NCI-H1436 treated with DMSO at 0.1 percent for 48 hours (cell line): ENCODE measurements at places on chromosomes 5 and 9.

DNA sequence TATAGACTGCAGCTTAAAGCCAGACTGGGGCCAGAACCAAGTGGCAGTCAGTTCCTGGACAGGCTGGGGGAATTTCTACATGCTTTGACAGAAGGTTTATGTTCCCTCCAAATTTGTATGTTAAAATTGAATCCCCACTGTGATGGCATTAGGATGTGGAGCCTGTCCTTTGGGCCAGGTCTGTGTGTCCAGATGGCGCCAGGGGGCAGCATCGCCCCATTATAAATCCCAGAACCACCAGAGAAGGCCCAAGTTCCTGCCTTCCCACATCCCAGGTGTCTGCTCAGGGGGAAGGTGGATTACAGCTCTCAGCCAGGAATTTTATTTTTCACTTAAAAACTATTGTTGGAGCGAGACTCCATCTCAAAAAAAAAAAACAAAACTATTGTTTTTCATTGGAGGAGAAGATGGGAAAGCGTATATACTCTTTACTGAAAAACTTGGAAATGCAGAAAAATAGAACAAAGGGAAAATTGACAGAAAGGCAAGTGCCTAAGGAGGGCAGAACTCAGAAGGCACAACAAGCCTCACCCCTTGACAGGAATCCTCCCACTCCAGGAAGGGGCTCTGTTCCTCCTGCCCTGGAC is 5.0 kb downstream of the IL3 start:
- DNase-seq: no peak

GRCh38 chr5:45521067-45521466 is 175.1 kb downstream of the HCN1 start:
- no peak for DNase-seq

DNA sequence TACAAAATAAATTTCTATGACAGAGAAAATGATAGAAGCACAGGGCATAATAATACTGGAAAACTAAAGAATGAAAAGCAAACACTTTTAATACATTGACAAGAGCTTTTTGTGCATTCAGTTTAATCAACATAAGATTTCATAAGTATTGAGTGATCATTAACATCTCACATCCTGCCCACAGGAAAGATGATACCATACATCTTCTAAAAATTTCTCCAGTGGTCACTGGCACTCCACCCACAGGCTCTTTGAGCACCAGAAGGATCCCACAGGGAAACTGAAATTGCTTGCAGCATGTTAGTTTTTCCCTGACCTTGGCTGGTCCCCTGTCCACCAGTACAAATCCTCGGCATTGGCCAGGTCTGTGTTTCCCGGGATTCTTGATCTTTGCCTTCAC is 186.0 kb downstream of the CEMIP2 start:
- DNase-seq: no peak

- no peak for DNase-seq
Measured at GRCh38 chr5:140214831-140215230, 39.8 kb downstream of the CYSTM1 start.

DNA sequence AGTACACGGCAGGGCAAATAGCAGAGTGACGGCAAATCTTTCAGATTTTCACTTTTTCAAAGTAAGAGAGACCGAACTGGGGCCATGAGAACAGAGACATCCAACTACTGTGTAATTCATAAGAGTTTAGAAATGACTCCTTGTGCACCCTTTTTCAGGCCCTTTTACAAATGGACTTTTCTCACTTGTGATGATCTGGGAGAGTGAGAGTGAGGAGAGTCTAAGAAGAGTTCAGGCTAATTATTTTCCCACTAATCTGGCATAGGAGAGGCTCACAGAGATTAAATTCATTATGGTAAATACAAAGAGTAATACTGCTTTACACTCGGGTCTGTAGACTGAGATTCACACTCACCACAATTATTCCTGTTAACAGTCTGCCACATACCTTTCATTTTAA is 880 bp upstream of the CCNG1 start:
- no peak for DNase-seq

DNA sequence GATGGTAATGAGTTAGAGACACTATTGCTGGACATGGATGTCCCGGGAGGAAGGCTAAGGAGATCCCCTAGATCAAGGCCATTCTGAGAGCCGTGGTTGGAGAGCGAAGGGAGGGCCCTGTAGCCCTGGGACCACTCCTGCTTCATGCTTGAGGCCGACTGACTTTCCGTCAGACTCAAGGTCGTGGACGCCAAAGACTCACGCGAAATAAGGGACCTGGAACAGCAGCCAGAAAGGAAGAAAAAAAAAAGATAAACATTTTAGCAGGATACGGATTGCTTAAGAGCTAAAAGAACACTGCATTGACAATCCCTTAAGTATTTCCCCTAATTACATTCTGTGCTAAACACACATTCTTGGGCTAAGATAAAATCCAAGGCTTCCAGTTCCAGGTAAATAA is 181.2 kb downstream of the GLIS3 start:
- no peak for DNase-seq

DNA sequence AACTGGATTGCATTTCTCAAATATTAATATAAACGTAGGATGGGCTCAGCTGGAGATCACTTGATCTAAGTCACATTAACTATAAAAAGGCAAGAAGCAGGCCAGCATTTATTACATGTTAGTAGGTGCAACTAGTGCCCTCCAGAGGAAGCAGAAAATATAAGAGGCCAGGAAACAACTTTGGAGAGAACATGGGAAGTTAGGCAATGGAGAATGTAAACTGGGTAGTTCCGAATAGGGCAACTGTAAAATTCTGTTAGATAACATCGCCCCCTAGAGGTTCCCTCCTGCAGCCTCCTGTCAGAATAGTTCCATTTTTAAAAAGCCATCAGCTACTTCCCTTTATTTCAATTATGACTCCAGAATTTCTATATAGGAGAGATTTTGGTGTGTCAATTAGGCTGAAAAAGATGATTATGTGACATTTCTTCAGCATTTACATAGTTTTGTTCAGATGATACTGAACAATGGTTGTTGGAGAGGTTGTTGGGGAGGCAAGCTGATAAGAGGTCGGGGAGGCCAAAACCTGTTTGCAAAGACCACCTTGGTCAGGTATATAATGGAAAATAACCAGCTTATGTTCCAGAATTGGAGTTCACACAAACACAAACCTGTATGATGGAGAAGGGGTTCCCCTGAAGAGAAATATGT is 22.4 kb downstream of the CCL28 start:
- peak; percentile 28 for DNase-seq

DNA sequence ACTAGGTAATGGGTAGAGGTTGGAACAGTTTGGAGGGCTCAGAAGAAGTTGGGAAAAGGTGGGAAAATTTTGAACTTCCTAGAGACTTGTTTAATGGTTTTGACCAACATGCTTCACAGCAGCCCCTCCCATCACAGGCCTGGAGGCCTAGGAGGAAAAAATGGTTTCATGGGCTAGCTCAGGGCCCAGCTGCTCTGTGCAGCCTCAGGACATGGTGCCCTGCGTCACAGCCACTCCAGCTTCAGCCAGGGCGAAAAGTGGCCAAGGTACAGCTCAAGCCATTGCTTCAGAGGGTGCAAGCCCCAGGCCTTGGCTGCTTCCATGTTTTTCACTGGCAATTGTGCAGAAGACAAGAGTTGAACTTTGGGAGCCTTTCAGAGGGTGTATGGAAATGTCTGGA is 453.7 kb downstream of the LRRC70 start:
- no peak for DNase-seq

GRCh38 chr9:121349009-121349408 is 21.0 kb downstream of the STOM start:
- DNase-seq: no peak

- no peak for DNase-seq
Measured at GRCh38 chr9:79220251-79220650, 351.5 kb upstream of the TLE4 start.

- no peak for DNase-seq
Measured at GRCh38 chr9:102985162-102985895, 9.8 kb upstream of the CYLC2 start.

DNA sequence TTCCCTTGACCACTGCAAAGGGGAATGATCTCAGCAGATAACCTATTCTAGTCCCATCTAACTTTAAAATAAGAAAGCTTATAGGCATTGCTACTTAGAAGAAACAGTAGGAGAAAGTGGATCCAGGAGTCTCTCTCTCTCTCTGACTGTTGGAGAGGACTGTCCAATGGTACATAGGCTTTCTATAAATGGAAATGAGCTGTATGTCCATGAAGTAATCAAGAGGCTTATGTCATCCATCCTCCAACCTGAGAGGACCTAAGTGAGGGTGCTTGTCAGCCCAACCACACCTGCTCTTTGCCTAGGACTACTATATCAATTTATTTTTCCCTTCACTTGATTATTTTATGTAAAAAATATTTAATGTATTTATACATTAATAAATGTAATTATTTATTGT is 172.3 kb downstream of the PAPPA start:
- no peak for DNase-seq

DNA sequence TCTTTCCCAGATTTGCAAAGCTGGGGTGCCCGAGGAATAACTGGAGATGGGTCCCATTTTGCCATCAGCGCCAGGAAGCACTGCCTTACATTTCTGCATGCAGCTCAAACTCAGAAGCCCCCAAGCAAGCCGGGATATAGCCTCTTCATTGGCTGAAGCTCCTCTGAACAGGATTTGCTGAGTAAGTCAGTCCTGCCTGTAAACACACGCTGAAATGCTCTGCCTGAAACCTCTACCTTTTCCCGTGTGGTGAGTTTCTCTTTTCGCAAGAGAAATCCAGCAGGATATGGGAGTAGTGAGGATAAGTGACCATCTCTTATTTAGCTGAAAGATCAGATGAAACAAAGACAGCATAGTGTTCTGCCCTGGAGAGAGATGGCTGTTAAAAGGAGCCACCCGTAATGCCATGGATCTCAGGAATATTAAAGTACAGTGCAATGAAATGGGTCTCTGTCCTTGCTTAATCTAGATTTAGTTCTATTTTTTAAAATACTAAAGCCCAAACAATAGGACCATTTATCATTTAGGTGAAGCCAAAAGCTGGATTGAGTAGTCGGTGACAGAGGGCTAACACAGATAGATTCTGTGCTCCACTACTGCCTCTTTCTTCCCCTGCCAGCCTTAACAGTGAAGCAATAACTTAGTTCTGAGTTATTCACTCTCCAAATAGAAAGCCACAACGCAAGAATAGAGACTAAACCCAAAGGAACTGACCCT is 177.5 kb upstream of the PPP2R2B start:
- DNase-seq: no peak

DNA sequence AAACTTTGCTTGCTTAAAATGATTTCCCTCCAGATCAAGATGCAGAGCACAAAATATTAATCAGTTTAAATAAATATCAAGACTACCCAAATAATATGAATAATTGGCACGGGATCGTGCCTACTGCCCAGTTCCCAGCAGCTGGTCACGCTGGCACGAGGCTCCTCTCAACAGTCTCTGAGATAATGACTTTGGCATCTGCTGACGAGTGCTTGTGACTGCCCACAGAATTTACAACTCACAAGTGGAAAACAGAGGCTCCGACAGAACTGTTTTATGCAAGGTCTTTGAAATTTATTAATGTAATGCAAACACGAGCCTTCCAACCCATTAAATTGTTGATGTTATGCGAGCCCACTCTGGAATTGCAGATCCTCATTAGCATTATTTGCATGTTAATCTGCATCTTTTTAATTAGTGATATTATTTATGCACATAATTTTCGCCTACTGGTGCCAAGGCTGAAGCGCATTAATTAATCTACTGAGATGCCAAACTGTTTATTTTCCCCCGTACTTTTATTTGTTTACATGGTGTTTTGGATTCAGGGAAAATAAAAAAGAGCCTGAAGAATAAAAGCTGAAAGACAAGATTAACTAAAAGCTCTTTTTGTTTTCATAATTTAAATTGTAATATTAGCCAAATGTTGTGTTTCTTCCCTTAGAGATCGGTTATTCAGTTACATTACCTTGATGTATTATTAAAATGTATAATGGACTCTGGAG is 369.3 kb upstream of the IRX1 start:
- DNase-seq: no peak

DNA sequence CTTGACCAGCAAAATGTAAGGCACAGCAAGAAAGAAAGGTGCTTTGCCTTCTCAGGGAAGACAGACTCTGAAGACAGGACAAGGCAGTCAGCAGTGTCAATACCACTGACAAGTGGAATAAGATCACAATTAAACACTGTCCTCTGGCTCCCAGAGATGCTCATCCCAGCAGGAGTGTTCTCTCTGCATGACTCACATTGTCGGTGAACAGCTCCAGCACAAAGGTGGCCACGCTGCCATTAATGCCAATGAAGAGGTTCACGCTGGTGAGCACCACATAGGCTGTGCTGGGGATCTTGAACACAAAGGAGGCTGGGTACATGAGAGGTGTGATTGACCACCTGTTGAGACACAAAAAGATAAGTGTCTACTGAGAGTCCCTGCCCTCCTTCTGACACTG is 31.9 kb downstream of the NIPSNAP3B start:
- no peak for DNase-seq

GRCh38 chr9:69157751-69158466 is 16.2 kb upstream of the TJP2 start:
- DNase-seq: no peak

GRCh38 chr9:73011181-73011750 is 58.4 kb upstream of the ALDH1A1 start:
- DNase-seq: no peak

- DNase-seq: no peak
Measured at GRCh38 chr5:81233080-81233634, at the start of gene CKMT2. Gene CKMT2 (plus strand): TSS chr5:81233322. CDS start chr5:81251133, 17,811 bp downstream.

GRCh38 chr5:130805036-130805435 is 360.0 kb downstream of the HINT1 start:
- no peak for DNase-seq

DNA sequence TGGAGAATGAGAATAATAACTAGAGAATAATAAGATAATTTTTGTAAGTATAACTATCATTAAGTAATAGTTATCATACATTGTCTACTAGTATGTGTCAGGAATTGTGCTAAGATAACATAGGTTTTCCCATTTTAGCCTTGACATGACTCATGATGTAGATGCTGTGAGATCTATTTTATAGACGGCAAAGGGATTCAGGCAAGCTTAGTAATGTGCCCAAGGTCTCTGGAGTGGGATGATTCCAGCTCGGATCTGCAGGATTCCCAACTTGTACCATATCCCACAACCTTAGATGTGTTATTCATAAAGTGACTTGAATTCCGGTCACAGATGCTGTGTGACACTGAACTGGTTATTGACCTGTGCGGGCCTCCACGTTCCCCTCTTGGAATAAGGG is 51.5 kb downstream of the IL31RA start:
- DNase-seq: no peak

GRCh38 chr5:141692919-141693725 is 11.1 kb upstream of the ARAP3 start:
- no peak for DNase-seq
